ENCODE measurements at places on chromosomes 4 and X.

GRCh38 chr4:25060241-25060962 is 29.7 kb upstream of the LGI2 start:
- no peak for DNase-seq

DNA sequence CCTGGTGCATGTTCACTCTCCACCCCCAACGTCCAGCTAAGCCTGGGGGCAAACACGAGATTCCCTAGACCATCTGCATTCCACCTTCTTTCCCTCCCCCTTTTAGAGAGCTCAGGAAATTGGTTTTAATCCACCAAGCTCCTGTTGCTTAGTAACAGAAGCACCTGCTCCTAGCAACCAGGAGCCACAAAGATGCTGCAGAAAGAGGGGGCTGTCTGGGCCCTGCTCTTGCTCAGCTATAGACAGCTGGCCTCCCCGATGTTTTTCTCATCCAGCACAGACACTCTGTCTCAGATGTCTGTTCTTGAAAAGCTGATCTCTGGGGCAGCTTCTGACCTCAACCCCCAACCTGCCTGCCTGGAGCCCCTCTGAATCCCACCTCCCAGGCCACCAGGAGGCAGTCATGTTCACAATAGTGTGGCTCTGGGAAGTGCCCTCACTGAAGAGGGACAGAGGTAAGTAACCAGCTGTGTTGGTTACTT is 71.5 kb downstream of the SLC16A2 start:
- no peak for DNase-seq

DNA sequence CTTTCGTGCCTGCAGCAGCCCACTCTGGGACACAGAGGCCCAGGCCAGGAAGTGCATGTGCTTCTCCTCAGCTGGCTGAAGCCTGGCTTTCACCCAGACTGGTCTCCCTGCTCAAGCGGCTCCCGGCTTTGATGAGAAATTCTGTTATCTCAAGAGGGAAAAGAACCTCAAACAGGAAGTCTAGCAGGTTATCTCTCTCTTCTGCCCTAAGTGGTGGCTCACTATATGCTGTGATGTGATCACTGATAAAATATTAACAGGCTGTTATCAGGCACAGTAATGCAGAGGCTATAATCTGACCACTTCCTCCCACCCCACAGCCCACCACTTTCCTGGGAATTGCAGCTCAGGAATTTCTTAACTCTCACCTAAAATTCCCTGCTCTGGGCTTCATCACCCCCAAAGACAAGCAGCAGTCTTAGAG is 13.3 kb downstream of the CLDN2 start:
- peak; percentile 77 for DNase-seq

DNA sequence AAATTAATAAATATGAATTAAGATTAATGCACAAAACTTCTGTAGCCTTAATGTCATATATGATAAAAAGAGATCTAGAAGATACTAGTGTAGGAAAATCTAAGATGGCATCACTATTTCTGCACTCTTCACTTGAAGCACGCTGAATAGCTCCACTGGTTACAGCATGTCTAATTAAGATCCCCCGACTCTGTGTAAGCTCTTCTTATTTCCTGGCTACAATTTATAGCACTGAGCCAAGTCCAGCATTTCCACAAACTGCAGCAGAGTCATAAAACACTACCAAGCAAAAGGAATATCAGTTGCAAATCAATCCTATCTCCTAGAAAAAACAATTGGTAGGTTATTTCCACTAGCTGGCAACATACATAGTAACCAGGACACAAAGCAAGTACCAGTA is 1.3 kb upstream of the CCNA2 start:
- no peak for DNase-seq

DNA sequence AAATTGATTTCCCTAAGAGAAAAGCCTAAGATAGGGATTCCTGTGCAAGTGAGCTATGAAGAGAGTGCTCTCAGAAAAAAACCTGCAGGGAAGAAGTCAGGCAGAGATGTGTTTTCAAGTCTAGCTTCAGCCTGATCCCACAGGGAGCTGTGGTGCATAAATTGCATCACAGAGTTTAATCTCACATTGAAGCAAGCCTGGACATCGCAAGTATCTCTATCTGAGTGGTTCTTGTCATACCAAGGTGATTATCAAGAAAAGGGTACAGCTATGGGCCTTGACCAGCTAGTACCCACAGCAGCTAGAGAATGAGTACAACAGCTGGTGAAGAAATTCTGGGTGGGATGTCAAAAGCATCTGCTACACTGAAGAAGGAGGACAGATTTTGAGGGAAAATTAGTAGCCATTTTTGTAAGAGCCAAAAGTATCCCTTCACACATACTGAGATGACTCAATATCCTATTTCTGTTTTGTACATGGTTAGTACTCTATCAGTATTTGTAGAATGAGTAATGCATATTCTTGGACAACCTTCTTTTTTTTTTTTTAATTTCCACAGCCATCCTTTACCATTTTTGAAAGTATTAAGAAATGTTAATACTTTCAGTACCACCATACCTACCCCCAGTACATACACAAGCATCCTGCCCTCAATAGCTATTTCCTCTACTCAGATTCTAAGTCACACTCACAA is 708.9 kb downstream of the IL1RAPL1 start:
- DNase-seq = no peak

GRCh38 chrX:86460760-86461159 is 312.5 kb downstream of the DACH2 start:
- no peak for DNase-seq

DNA sequence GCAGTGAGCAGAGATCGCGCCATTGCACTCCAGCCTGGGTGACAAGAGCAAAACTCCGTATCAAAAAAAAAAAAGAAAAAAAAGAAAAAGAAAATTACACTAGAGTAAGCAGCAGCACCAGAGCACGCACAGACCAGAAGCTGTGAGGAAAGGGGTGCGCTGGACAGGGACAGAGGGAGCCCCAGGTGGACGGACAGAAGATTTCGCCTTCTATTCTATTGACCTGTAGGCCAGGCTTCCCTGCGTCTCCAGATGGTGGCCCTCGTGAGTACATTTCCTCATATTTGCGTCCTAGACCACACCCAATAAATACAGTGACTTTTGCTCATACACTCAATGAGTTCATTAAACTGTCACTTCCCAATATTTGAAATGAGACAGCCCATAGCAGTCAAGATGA is 19.1 kb downstream of the MTNR1A start:
- DNase-seq = no peak

DNA sequence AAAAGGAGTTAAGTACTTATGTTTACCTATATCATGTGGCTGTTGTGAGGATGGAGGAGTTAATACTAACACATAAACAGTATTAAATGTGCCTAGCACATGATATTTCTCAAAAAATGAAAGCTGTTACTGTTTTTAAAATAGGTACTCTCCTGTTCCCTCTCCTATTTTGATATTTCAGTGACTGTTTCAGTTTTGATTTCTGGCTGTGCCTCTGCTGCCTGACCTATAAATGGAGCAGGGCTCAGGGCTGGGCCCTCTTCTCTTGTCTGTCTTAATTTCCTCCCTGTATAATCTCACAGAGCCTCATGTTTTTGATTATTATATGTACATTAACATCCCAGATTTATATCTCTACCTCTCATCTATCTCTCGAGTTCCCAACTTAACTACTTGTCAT is 93.3 kb downstream of the UGT8 start:
- no peak for DNase-seq

DNA sequence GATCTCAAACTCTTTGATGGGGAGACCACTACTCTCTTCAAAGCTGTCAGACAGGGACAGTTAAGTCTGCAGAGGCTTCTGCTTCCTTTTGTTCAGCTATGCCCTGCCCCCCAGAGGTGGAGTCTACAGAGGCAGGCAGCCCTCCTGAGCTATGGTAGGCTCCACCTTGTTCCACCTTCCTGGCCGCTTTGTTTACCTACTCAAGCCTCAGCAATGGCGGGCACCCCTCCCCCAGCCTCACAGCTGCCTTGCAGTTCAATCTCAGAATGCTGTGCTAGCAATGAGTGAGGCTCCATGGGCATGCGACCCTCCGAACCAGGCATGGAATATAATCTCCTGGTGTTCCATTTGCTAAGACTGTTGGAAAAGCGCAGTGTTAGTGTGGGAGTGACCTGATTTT is 42.1 kb upstream of the UGT2B10 start:
- no peak for DNase-seq

All from A549 (cell line).